ENCODE measurements at places on chromosomes 5 and 9. TPM values are rescaled to one million over a fixed set of nuclear protein-coding genes. Genes with fewer than 3 reads are reported as not detected.
A peak's percentile ranks its signal among the peaks of the same experiment; 100 is the strongest.

The CCNO gene
- not detected for total RNA-seq

The SPINK7 gene
- total RNA-seq, result not detected

- DNase-seq, result peak; percentile 43
Observed at GRCh38 chr9:135864447-135865049, 42.8 kb downstream of the CAMSAP1 start.

DNA sequence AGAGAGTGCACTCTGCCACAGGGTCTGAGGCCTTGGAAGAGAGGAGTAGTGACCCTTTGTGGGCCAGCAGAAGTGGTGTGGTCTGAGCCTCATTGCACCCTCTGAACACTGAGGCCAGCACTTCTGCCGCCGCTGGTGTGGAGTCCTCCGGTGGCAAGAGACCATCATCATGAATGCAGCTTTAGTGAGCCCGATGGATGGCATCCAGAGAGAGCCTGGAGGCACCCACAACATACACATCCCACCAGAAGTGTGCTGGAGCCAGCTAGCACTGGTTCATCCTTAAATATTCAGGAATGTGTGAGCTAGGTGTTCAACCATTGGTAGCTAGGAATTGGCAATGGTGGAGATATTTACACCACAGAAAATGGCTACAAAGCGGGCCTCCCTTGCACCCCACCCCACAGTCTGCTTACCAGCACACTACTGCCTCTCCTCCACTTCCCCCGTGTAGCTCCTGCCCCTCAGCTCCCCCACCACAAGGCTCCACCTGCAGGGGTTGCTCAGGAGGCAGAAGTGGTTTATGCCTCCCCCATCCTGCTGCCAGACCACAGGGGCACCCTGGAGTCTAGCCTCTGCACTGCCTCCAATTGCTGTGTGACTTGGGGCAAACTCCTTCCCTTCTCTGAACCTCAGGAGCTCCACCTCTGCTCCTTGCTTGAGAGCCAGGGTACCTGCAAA lies 16.4 kb downstream of the SLC6A7 start:
- DNase-seq, result no peak

DNA sequence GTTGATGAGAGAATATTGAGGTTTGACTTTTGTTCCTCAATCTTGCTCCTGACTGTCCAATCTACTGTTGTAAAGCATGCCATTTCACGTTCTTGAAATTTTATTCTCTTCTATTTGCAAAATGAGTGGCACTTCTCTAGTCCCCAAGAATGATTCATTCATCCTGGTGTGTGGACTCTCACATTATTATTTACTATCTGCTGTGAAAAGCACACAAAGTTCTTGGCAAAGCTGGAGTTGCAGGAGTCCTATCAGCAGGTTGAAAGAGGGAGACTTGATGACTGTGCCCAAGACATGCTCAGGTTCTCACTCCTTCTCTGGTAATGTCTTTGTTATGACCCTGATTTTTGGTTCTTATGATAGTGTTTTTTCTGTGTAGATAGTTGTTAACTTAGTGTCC lies 382.6 kb downstream of the DMRTA1 start:
- no peak for DNase-seq

GRCh38 chr5:73867345-73868335 lies 241.6 kb downstream of the ARHGEF28 start:
- peak; percentile 68 for DNase-seq

- DNase-seq, result no peak
Observed at GRCh38 chr5:116605310-116606070, 30.9 kb upstream of the SEMA6A start.
